ENCODE measurements at places on chromosomes 3 and 15.

DNA sequence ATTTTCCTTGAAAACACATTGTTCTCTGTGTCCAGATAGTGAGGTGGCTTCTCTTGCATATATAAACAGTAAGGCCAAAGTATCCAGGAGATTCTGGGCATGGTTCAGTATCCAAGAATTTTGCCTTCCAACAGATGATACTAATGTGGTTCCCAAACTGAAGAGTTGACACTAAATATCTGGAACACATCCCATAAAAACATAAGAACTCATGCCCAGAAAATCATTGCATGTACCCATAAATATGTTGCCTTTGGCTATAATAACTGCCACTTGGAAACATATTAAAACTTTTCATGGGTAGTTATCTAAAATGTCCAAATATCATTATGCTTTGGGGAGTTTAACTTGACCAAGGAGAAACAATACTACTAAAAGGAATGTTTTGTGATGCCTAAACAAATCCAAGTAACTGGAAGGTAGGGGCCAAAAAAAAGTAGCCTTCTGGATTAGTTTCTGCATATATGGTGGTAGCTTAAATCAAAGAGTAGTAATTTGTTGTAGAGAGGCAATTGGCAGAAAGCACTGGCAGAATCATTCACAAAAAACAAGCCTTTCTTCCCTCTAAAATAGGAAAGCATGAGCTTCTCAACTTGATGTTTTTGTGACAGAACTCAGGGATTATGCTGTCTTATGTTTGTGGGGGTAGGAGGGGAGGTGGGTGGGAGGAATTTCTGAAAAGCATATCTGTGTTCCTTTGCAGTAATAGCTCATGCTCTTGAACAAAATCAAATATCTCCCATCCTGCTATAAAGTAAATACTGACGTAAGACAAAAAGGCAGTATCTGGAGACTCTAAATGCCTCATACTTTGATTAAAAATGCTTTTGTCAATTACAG lies 753.9 kb downstream of the TUSC7 start:
- no peak for DNase-seq

DNA sequence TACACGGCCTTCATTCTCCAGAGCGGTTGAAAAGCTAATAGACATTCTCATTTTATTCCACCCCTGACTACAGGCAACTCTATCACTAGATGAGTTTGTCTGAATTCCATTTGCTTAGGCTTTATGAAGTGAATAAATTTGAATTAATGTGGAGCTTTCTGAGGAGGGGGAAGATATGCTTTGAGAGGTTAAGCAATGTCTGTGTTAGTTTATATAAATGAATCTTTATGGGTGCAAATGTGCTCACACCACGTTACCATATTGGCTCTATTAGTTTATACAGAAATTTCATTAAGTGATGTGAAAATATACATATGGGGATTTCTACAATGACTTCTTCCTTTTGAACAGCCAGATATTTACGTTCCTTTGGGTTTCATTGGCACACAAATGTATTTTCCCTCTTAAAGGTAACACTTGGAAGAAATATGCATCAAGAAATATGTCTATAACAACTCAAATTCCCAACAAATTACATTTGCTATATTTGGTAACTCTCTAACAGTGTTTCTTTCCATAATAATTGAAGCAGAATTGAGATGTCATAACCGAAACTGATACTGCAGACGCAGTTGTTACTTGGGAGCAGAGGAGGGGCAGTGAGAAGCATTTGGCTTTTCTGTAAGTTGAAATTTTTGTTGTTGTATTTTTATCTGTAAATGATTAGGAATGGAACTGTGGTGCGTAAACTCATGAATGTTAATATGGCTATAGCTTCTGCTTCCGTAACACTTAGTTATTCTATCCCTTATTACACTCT lies 359.4 kb downstream of the CACNA2D3 start:
- DNase-seq = no peak

GRCh38 chr3:153410517-153410916 lies 248.5 kb downstream of the RAP2B start:
- DNase-seq = no peak

DNA sequence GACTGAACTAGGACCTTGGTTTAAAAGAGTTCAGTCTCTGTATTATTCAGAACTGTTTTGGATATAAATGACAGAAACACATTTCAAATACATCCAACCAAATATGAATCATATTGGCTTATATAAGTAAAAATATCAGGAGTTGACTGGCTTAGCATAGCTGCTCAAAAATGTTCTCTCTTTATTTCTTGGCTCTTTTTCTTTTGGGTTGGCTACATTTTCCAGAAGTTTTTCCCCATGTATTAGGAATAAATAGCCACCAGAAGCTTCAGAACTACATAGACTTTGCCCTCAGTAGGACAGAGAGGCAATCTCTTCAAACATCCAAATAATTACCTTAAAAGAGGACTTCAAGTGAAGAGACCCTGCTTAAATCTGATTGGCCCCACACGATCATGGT lies 32.7 kb downstream of the KCNMB2 start:
- no peak for DNase-seq

DNA sequence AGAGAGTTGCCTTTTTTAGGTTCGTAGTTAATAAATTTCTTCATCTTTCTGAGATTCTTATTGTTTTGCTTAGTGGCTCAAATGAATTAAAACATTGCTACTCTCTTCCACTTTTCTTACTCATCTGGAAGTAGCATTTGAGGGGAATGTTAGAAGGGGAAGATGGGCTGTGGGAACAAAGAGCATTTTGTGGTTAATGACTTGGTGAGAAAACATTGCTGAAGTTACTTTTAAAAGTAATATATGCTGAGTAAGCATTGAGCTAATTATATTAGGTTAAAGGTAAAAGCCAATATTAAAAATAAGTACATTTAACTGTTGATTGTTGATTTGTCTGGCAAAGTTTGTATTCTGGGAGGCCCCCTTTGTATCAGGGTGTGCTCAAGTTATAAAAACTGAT lies 5.7 kb downstream of the MORF4L1 start:
- DNase-seq = peak; percentile 38

DNA sequence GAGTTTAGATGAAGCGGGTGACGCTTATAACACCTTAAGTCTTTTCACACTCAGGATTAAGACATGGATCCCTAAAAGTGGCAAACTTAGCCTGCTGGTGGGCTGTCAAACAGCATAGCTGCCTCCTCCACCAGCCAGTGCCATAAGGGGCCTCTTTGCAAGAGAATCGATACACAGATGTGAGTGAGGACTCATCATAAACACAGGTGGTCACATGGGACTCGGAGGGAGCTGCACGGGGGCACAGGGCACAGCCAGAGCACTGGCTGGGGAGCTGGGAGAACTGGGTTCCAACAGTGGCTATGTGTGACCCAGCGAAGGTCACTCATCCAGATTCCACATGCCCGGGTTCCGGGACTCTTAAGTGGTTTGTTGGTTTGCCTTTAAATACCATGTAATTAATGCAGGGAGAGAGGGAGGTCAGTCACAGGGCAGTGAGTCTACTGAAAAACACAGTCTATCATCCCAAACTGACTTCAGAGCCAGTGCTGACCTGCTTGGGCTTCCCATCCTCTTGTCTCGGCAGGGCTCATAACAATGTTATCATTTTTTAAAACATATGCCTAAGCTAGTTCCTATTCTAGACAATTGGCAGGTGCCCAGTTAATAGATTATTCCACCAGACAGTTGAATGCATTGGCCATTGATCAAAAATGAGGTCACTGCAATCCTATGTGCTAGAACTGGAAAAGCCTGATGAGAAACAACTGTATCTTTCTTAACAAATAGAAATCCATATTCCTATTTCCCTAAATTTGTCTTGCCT lies 51.8 kb downstream of the SLC12A8 start:
- no peak for DNase-seq

DNA sequence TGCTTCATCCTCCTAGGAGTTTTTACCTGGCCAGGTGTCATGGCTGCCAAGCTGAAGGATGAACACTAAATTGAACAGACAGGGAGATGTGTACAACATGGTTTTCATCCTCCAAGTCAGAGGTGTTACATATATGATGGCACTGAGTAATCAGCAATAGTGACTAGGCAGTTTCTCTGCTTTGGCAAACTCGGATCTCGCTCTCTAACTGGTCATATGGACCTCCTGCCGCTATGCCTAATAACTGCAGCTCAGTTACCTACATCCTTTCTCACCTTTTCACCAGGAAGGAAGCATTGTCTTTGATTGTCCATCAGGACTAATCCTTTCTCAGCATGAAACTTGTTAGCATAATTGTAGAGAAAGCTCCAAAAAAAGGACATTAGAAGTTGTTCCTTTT lies 175.9 kb upstream of the PLSCR5 start:
- no peak for DNase-seq

- no peak for DNase-seq
Measured at GRCh38 chr15:74311734-74312444, 55.6 kb downstream of the CYP11A1 start.

DNA sequence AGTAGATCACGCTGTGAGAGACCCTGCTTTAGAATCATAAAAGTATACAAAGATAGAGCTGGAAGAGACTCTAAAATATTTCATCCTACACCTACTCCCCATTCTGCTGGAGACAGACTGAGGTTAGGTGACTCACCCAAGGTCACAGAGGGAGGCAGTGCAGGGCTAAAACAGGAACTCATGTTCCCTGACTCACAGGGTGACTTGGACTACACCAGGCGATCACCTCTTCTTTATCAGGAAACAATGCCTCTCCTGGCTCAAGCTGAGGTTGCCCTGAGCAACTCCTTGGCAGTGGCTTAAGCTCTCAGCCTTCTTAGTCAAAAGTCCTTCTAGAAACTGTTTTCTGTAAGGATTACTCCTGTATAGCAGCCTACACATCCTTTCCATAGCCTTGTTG lies 26.4 kb upstream of the TNFAIP8L3 start:
- peak; percentile 96 for DNase-seq

- no peak for DNase-seq
Measured at GRCh38 chr3:65581313-65581712, 457.4 kb downstream of the MAGI1 start.

GRCh38 chr3:140505876-140506275 lies 172.0 kb upstream of the TRIM42 start:
- DNase-seq = no peak

Measured in non-pigmented ciliary epithelial cell (primary cell).